Activated naive CD8-positive, alpha-beta T cell treated with anti-CD3 and anti-CD28 coated beads, Interleukin-2, amount 50 U/mL, for 24 hours (primary cell): ENCODE measurements at places on chromosomes 6 and 20.

DNA sequence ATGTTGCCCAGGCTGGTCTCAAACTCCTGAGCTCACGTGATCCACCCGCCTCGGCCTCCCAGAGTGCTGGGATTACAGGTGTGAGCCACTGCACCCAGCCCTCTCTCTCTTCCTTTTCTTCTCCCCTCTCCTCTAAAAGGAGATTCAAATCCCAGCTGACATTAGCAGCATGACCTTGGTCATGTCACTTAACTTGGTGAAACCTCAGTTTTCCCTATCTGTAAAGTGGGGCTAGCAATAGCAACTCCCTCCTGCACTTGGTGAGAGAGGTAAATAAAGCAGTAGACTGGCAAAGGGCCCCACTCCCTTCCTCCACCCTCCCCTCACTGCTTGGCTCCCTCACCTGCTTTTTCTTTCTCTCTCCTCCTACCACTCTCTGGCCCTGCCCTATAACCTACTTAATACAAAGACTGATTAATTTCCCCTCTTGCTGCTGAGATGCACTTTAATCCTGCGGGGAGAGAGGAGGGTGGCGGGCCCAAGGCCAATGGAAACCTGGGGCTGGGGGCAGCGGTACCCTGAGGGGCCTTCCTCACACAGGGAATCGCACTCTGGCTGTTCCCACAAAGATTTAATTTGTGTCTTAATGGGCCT is 54.2 kb upstream of the ZFAND3 start:
- DNase-seq: no peak

- no peak for DNase-seq
These were observed 18.3 kb upstream of the AMD1 start for GRCh38 chr6:110856296-110856695.

DNA sequence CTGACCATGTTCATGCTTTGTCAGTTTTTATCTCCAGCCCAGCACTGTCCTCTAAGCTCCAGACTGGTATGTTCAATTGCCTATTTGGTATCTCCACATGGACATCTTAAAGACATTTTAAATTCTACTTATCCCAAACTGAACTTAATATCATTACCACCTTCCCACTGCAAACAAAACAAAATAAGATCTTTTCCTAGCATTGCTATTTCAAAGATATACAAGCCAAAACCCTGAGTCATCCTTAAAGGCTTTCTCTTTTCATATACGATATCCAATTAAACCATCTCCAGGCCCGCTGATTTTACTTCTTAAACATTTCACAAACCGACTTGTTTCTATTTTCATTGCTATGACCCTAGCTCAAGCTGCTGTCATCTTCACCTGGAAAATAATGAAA is 35.1 kb upstream of the HS3ST5 start:
- DNase-seq: no peak

DNA sequence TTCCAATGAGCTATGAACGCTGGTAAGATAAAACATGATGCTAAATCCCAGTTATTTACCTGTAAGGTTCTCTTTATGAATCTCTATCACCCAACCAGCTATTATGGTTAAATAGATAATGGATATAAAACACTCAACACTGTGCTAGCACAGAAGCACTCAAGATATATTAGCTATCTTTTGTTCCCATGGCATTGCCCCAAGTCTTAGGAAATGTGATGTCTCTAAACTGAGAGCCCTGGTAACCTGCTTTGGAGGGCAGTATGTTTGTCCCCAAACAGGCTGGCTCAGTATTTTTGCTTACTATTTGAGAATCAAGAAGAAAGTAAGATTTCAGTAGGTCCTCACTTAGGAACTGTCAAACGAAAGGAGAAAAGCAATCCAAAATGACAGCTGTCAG is 90.5 kb downstream of the BTBD9 start:
- no peak for DNase-seq

GRCh38 chr6:30244560-30244959 is 31.4 kb upstream of the TRIM26 start:
- no peak for DNase-seq

DNA sequence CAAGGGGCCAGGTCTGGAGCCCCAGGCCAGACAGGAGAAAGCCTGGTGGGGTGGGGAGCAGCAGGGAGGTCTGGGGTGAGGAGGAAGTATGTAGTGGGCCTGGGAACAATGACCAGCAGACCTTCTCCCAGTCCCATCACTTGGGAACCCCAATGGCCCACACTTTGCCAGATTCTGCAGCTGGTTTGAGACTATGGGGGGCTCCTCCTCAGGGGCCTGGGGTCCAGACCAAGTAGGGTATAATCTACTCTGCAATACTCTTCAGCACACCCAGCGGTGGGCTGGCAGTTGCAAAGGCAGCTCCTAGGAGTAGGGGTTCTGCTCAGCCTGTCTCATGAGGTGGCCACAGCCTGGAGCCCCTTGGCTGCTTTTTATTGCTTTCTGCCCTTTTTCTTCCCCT is 52.8 kb downstream of the NPEPL1 start:
- no peak for DNase-seq

DNA sequence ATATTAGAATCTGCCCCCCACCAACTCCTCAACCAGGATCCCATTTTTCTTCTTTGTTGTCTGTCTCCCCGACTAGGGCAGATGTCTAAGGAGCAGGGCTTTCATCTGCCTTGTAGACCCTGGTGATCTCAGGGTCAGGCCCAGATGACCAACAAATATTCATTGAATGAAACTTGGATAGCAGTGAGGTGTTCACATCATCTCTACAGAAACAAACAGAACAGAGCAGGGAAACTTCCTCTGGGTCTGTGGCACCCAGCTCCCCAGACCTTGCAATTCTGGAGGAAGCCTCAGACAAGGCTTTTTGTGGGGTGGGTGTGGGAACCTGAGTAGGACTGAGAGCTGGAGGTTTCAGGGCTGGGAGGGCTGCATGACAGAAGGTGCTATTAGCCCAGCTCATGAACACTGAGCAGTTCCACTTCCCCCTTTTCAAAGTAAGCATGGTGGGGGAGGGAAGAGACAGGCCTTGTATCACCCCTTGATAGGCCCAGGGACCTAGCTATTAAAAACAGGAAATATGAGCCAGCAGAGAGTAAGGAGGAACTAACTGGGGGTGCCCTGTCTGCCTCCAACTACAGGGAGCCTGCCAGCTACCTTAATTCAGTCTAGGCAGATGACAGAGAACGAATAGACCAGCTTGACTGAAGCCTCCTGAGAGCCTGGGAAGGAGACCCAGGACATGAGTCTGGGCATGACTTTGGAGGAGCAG is 37.3 kb upstream of the TOP1 start:
- peak; percentile 32 for DNase-seq

- no peak for DNase-seq
These were observed 859 bp upstream of the RAE1 start for GRCh38 chr20:57350081-57350710.

- no peak for DNase-seq
These were observed 3.6 kb upstream of the SLC12A5 start for GRCh38 chr20:46025376-46025783.

- peak; percentile 90 for DNase-seq
These were observed at the start of gene FAM50B for GRCh38 chr6:3848925-3849605. TSS of gene FAM50B (plus strand) at chr6:3849373. CDS start at chr6:3849812, 439 bp downstream.

- no peak for DNase-seq
These were observed 9.3 kb downstream of the WDR27 start for GRCh38 chr6:169692516-169692915.

DNA sequence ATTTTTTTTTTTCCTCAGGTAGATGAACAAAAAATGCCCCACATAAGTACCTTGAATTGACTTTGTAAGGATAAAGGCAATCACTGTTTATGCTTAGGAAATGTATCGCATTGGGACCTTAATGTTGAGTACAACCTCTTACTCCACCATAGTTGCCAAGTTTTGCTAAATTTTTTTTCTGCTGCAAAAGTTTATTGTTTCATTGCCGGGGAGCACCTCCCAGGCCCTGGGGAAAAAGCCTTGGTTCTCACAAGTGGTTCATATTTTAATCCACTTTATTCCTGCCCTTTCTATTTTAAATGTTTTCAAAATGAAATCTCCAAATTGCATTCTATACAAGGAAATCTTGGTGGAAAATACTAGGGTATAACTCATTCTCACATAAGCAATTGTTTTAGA is 52.3 kb upstream of the UTRN start:
- DNase-seq: no peak

DNA sequence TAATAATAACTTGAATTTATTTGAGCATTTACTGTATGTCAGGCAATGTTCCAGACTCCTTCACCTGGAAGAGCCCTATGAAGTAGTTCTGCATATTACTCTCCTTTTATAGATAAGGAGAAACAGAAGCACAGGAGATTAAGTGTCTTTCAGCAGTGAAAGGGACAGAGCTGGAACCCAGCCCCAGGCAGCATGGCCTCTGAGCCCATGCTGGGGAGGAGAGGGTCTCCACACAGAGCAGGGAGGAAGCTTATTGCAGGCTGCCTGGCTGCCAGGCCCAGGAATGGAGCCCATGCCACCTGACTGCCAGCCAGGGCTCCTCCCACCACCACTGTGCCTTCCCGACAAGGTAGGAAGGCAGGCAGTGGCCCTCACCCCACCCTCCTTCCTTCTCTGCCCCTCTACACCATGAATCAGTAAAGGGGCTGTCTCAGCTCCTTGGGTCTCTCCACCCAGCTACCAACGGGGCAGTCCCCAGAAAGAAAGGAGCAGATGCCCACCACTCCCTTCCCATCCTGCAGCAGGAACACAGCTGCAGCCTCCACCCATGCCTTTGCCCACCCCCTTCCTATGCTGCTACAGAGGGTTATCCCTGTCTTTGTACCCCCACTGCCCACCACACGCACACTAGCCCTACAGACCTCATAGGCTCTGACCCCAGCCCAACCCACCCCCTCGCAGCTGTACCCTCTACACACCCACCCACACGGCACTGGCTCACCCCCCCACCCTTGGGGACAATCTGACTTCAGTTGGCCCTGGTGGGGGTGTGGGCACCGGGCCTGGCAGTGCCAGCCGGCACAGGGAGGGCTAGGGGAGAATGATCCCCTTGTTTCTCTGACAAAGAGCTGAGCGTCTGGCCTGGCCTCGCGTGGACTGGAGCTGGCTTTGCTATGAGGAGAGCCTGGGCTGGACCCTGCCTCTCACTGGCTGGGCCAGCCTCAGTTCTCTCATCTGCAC is 41.8 kb downstream of the TFEB start:
- no peak for DNase-seq

- no peak for DNase-seq
These were observed 130.6 kb upstream of the C6orf118 start for GRCh38 chr6:165439928-165440554.
